Stimulated activated CD4-positive, alpha-beta T cell treated with anti-CD3 and anti-CD28 coated beads, Interleukin-1b, Interleukin-23, amount 100 ng/mL, for 24 hours (primary cell): ENCODE measurements at places on chromosomes 5 and 9.

GRCh38 chr9:68847765-68848164 lies 142.7 kb downstream of the PIP5K1B start:
- DNase-seq, result no peak

GRCh38 chr9:131500939-131501541 lies 1.7 kb upstream of the POMT1 start:
- DNase-seq, result no peak

GRCh38 chr5:10046676-10047075 lies 203.0 kb downstream of the ATPSCKMT start:
- DNase-seq, result no peak

- DNase-seq, result no peak
Measured at GRCh38 chr5:106399391-106399790, 1271.3 kb downstream of the EFNA5 start.

DNA sequence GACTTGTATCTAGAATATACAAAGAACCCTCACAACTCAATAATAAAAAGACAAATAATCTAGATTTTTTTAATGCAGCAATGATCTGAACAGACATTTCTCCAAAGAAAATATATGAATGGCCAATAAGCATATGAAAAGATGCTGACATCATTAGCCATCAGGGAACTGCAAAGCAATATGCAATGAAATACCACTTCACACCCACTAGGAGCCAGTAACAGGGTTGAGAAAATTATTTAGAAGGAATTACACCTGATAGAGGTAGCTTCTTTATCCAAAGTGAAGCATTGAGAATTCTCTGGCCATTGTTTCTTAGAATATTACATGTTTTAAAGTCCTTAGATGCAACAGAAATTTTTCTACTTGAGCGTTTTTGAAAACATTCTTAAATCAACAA lies 316.9 kb downstream of the KCNN2 start:
- no peak for DNase-seq

DNA sequence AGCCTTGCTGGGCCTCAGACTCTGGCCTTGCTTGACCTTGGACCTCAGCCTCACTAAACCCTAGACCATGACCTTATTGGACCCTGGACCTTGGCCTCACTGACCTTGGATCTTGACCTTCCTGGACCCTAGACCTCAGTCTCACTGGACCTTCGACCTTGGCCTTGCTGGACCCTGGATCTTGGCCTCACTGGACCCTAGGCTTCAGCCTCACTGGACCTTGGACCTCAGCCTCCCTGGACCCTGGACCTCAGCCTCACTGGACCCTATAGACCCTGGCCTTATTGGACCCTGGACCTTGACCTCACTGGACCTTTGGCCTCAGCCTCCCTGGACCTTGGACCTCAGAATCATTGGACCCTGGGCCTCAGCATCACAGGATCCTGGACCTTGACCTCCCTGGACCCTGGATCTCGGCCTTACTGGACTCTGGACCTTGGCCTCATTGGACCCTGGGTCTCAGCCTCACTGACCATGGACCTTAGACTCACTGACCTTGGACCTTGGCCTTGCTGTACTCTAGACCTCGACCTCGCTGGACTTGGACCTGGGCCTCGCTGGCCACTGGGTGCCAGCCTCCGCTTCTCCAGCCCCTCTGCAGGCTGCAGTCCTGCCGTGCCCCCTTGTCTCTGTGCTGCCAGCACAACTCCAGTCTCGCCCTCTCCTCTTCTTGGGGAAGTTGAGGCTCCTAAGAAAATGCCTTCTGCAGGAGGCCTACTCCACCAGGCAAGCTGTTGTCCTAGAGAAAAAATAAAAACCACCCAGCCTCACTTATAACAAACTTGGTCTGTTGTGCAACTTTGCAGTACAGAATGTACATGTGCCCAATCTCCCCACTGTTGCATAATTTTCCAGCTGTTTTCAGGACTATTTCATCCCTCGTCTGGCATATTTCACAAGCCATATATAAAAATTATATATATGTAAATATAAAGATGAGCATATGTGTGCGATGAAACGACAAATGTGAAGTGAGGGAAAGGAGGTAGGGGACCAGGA lies 11.0 kb upstream of the ADAMTS2 start:
- no peak for DNase-seq

DNA sequence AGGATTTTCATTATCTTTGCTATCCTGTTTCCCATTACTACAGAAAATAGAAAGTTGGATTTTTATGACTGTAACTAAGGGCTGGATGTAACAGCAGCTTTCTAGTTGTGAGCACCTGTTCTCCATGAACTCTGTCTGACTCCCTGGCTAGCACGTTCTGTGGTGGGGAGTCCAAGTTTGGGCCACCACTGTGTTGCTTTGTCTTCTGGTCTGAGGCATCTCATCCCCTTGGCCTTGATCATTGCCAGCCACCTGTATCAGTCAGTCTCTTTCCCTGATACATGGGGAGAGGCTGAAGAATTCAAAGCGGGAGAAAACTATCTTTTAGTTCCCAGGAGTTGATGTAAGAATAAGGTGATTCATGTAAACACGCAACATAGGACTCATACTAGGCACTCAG lies 33.4 kb downstream of the WDR70 start:
- no peak for DNase-seq

DNA sequence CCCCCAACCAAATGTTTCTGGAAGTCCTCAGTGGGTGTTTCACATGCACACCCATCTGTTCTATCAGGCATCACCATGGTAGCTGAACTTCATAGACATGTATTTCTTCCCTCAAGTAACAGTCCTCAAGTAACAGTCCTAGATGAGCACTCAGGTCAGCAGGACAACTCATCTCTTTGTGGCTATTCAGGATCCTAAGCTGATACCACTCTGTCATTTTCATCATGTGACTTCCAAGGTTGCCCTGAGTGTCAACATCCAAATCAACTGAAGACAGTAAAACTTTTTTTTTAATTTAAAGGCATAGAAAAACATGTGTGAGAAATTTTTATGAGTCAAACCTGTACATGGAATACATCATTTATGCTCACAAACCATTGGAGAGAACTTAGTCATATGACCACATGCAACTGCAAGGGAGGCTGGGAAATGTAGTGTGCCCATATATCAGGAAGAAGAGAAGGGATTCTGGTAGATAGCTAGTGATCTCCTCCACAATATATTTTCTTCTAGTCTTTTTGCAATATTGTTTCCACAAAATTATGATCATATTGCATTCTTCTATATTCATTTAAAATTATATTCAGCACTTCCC lies 64.2 kb upstream of the FST start:
- DNase-seq, result no peak

GRCh38 chr5:146564007-146564762 lies 48.2 kb upstream of the GPR151 start:
- DNase-seq, result no peak

GRCh38 chr5:129506950-129507349 lies 46.9 kb downstream of the ADAMTS19 start:
- DNase-seq, result no peak

- DNase-seq, result no peak
Measured at GRCh38 chr9:101677861-101678260, 60.6 kb downstream of the GRIN3A start.

DNA sequence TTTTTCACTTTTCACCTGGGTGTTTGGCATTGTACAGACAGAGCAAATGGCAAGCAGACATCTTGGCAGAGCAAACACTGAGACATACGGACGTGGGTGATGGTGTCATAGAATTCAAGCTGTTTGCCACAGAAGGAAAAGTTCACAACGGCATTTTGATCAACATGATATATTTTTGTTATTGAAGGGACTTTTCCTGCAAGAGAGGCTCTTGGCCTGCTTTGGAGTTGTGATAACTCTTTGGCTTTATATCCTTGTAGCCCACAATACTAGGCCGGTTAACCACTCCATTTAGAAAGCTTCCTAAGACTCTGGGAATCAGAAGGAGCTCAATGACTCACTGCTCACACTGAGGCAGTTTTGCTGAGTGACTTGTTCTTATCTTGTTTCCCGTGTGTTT lies 1038.3 kb downstream of the TLE1 start:
- DNase-seq, result no peak

- no peak for DNase-seq
Measured at GRCh38 chr5:173441053-173441628, 112.9 kb upstream of the STC2 start.
